CD4-positive, alpha-beta T cell treated with Interleukin-17A for 1 hour (primary cell): ENCODE measurements at places on chromosomes 7 and 10.

- no peak for DNase-seq
Observed at GRCh38 chr7:139990142-139990535, 72.6 kb downstream of the PARP12 start.

- no peak for DNase-seq
Observed at GRCh38 chr7:96401200-96401599, 79.3 kb upstream of the SLC25A13 start.

DNA sequence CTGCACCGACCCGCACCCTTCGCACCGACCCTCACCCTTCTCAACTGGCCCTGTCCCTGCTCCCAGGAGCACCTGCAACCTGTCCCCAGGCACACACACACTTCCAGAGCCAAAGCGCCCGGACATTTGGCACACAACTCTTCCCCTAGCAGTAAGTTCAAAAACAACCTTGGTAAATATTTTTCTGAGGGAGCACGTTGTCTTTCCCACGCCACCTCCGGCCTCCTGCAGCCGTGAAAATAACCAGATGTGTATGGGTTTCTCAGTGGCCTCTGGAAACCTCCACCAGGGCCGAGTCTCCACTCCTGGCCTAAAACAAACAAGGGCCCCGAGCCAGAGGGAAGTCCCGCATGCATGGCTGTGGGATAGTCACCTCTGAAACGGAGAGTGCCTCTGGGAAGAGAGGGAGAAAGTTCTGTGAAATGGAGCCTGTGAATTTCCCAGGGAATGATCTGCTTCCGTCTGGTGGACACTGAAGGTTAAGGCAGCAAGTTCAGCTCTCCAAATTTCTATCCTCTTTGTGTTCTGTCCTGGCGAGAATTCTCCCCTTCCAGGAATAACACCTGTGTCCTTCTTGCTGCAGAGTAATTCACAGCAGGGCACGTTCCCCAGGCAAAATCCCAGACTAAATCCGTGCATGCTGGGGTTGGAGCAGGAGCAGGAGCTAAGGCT, 15.8 kb downstream of the PODXL start:
- DNase-seq = no peak

DNA sequence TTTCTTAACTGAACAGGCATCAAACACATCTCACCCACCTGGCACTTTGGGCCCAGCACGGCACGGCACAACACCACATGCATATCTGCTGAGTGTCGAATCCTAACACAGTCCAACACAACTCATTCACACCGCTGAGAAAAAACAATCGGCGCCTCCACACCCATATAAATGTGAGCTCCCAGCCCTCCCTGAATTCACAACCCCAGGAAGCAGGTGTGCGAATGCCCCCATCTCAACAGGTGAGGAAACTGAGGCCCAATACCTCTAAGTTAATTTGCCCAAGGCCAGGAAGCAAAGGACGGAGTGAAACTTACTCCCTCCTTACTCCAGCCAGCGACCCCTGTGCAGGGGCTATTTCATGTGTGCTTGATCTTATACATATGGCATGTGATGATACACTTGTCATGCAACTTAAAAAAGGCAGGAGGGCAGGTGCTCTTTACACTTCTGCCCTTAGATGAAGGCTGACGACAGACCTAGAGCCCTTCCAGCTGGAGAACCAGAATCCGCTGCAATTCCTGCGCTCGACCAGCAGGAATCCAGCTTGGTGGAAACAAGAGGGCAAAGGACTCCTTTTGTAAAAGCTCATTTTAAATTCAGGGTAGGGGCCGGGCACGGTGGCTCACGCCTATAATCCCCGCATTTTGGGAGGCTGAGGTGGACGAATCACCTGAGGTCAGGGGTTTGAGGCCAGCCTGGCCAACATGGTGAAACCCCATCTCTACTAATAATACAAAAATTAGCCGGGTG, 116.0 kb downstream of the LARP4B start:
- no peak for DNase-seq

DNA sequence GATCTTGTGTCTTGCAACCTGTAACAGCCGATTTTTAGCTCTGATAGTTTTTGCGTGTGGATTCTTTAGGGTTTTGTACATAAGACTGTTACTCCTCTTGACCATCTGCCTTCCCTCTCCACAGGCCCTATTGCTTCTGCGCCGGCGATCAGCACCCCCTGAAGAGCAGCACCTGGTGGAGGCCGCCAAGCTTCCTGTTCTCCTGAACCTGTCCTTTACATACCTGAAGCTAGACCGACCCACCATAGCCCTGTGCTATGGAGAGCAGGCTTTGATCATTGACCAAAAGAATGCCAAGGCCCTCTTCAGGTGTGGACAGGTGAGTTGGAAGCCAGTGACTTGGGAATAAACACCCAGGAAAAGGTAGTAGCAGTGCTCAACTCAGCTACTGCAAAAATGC, 12.6 kb downstream of the FKBP6 start:
- no peak for DNase-seq

DNA sequence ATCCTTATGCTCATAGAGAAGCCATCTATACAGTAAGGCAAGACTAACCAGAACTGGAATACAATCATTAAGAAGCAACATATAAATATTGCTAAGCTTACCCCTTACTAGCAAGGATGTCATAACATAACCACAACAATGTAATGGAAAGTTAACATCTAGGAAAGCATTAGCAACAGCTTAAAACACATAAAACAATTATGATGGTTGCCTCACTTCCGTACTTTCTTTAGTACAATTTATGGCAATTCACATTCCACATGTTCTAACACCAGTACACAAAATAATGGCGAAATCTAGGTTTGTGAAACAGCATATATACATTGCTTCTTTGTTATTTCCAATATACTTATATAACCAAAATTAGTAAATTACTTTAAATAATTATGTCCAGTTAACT, 195.0 kb downstream of the AHR start:
- DNase-seq = no peak

DNA sequence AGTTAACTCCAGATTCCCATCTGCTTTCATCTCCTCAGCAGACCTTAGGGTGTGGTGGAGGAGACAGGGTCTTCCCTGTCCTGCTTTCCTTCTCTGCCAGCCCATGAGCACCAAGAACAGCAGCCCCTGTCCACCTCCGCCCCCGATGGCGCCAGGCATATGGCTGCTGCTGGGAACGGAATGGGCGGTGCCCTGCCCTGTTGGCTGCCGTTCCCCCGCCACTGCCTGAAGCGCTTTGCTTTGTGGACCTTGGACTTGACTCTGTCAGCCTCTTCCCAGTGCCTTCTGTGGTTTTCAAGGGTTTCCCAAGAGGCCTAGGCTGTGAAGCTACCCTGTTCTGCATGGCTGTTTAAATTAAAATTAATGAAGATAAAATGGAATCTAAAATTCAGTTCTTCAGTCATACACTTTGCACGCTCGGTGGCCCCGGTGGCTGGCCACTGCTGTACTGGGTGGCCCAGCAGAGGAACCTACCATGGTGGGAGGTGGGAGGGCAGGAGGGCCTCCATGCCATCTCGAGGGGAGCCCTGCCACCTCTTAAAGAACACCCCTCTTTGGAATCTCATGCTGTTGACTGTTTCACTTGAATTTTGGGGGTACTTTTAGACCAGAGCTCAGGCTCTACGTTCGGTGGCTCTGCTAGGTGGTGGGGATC, 78.7 kb downstream of the NKX6-2 start:
- DNase-seq = no peak

DNA sequence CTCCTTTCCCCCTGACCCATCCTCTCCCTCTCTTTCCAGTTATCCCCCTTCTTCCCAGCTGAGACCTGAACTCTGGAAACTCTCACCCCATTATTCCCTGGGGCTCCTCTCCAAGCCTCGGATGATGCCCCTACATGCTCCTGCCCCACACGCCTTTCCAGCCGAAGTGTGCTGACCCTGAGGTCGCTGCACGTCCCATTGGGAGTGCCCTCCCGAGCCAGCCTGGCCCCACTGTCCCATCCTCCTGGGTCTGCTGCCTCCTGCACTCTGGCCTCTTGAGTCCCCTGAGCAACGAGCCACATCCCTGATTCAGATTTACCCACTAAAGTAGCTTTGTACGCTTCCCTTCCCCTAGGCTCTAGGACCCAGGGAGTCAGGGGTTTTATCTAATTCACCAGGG, 87.4 kb downstream of the TCERG1L start:
- DNase-seq = no peak

GRCh38 chr10:100307684-100308083, 21.2 kb upstream of the BLOC1S2 start:
- no peak for DNase-seq

- no peak for DNase-seq
Observed at GRCh38 chr7:140165422-140165821, 11.4 kb downstream of the KDM7A start.

DNA sequence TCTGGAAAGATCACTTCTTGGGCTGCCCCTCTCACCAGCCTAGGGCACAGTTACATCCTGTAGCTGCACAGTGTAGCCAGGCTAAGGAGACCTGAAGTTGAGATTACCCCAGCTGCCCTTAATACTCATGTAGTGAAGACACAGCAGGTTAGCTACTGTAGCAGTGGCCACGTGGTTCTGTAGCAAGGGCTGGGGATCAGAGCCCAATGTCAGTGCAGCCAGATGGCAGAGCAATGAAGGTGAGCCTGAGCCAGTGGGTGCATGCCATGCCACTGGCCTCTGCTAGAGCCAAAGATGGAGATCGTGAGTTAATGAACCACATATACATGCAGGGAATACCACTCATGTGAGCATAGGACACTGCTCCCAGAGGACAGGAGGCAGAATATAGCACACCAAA, 15.5 kb downstream of the AMPH start:
- no peak for DNase-seq

GRCh38 chr10:85666102-85666501, 700.5 kb downstream of the GRID1 start:
- DNase-seq = no peak

DNA sequence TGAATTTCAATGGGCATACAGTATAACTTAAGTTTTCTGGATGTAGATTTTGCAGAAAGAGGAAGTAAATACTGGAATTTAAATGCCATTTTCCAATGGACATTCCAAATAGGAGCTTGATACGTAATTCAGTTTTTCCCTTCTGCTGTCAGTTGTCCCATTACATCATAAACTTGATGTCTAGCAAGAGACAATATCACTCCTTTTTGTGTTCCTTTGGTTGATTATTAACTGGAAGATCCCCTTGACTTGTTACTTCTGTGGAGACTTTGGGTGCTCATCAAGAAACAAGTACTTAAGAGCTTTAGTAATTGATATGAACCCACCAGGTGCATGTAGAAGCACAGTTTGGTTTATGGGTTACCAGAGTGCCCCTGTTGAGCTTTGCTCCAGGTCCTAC, 116.1 kb downstream of the ST7 start:
- DNase-seq = no peak

DNA sequence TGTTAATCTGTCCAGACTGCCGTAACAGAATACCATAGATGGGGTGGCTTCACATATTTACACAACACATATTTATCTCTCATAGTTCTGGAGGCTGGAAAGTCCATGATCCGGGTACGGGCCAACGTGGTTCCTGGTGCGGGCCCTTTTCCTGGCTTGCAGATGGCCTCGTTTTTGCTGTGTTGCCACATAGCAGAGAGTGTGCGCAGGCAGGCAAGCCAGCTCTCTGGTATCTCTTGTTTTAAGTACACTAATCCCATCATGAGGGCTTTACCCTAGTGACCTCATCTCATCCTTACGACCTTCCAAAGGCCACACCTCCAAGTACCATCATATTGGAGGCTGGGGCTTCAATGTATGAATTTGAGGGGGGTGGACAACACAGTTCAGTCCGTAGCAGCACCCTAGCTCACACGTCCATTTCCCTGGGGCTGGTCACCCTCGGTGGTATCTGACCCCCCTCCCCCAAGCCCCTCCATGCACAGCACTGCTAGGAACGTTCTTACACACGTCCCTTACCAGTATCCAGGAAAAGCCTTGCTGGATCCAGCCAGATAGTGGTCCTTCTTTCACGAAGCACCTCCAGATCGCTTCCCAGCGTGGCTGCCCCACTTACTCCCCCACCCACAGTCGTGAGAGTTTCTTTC, 21.5 kb downstream of the CUX1 start:
- no peak for DNase-seq

DNA sequence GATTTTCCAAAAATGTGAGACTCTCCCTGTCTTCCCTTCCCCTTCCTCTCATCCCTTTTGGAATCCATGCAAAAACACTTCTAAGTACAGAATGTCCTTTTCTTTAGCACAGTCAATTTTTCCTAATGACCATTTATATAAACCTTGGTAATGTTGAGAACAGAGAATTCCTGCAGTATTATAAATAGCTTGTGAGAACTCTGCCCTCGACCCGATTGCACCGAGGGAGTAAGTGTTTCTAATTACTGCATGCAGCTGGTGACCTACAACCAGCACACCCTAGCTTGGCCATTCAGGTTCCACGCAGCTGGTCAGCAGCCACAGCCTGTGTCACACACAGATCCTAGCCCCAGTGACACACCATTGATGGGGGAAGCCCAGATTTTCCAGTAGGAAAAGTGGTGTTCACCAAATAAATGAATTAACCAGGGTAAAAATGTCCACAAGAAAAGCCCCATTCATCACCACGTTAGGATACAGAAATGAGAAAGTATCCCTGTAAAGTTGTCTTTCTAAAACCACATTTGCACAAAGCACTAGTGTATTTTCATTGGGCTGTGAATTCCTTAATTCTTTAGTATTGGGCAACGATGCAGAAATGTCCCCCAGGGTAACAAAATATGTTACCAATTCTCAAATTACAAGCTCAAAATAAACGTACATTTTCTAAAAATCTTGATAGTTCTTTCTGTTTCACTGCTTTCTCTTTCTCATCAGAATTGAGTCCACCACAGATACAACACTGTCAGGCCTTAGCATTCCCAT, 499.0 kb upstream of the KLF6 start:
- no peak for DNase-seq

GRCh38 chr7:158957510-158957906, 101.2 kb downstream of the DYNC2I1 start:
- DNase-seq = no peak

DNA sequence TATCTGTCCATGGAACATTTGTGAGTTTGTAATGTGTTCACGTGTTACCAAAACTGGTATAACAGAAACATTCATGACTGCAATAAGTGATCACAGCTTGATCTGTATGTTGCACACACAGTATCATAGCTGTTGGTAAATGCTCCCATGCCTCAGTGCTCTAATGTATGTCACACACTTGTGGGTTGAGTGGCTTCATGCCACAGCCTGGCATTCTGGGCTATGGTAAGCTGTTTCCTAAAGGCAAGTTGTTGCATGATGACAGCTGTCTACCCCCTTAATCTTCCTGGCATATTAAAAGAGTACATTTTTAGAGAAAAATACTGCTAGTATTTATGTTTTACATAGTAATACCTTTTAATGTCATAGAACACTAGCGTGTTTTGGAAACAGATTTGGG, 35.2 kb downstream of the PRPF18 start:
- no peak for DNase-seq

DNA sequence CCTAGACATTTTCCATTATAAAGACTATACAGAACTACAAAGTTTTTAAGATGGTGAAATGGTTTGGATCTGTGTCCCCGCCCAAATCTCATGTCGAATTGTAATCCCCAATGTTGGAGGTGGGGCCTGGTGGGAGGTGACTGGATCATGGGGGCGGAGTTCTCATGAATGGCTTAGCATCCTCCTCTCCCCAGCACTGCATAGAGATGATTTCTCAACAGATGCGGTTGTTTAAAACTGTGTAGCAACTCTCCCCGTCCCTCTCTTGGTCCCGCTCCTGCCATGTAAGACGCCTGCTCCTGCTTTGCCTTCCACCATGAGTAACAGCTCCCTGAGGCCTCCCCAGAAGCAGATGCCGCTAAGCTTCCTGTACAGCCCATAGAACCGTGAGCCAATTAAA, 1.6 kb downstream of the FAM133B start:
- DNase-seq = peak; percentile 19

- DNase-seq = no peak
Observed at GRCh38 chr7:96228760-96229159, 93.1 kb downstream of the SLC25A13 start.
